ENCODE measurements at places on chromosomes 2 and 18. TPM values are rescaled to one million over a fixed set of nuclear protein-coding genes. Genes with fewer than 3 reads are reported as not detected.

DNA sequence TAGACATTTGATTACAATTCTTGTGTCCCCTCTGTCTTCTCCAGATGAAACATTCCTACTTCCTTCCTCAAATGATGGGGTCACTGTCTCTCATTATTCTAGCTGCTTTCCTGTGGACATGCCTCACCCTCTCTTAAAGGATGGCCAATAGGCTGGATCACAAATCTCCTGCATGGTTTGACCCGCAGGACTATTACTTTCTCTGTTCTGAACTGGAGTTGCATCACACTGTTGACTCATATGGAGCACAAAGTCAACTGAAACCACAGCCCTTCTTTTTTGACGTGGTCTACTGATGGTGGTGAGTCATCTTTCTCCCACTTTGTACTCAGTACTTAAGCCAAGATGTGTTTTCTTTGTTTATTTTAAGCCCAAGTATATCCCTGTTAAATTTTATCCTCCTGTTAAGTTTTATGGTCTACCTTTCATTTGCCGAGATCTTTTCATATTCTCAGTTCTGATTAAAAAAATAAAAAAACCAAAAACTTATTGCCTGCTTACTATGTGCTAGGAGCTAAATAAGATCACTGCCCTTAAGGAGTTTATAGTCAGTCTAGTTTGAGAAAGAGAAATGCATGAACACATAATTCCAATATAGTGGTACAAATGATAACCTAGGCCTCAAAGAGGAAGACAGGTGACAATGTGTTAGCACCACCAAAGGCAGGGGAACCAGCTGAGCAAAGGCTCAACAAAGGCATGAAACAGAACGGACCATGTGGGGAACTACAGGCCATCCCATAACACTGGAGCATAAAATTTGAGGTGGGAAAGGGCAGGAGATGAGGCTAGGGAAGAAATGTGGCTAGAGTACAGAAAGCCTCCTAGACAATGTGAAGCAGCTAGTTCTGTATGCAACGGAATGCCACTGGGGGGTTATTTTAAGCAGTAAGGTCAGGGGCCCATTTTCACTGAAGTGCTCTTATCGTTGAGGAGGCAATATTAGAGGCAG is 67.6 kb upstream of the ZFP36L2 start:
- DNase-seq: peak; percentile 95

Gene SEC11C
- total RNA-seq: 163 TPM

Gene OTOS
- total RNA-seq: not detected

GRCh38 chr2:97913846-97914245 is 81.9 kb downstream of the TMEM131 start:
- DNase-seq: no peak

- no peak for DNase-seq
These were observed 173.4 kb upstream of the CWC22 start for GRCh38 chr2:180180511-180180910.

DNA sequence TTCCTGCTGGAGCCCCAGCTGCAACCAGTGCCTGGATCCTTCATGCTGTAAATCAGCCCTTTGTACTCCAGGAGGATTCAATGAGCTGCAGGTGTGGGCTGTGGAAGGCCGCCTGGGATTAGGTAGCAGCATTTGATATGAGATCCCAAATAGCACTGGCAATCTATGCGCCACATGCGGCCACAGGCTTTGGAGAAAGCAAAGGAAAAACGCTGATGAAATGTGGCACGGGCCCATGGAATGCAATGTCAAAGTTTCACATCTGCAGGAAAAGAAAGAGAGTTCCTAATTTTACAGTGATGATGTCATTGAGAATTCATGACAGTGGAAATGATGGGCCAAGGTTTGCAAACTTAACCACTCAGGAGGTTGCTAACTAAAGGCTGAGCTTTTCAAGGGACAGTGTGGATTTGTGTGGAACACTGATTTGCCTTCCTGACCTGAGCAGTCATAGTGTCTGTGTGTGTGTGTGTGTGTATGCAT is 216.4 kb upstream of the OSR1 start:
- no peak for DNase-seq

Measured in SK-MEL-5 (cell line).